ENCODE measurements at places on chromosomes 7 and 10.

GRCh38 chr7:141333459-141333858, 217.8 kb upstream of the AGK start:
- DNase-seq: no peak

- DNase-seq: no peak
These were observed 323.6 kb downstream of the GFRA1 start for GRCh38 chr10:115949282-115949844.

DNA sequence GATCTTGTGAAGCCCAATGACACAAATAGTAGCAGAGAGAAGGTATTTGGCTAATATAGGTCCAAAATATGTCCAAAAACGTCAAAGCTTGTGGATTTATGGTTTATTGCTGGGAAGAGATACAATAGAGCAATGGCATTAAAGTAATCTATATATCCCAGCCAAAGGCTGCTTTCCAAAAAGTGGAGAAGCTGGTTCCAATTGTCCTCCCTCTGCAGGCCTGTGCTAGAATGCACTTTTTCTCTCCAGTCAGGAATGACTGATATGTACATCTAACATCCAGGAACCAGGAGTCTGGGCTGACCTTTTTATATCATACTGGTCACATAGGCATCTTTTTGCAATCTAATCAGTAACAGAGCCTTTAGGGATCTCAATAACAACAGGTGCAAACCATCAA, 167.1 kb upstream of the FAM3C start:
- no peak for DNase-seq

- no peak for DNase-seq
These were observed 845.0 kb downstream of the CNTNAP2 start for GRCh38 chr7:146961617-146962016.

- no peak for DNase-seq
These were observed 3.1 kb downstream of the WDR91 start for GRCh38 chr7:135208102-135208793.

DNA sequence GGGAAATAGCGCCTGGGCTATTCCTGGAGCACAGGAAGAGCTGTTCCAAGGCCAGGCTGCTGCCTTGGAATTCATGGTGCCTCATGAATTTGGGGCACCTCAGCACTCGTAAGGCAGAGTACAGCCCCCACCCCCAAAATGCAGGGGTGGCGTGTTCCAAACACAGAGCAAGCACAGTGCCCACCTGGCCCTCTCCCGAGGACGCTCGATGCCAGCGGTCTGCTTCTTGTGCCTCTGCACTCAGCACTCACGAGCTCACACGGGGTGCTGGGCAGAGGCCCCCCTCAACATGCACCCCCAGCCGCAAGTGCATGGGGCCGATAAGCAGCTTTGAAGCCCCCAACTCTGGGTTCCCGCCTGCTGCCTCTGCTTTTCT, 60.1 kb downstream of the ZRANB1 start:
- no peak for DNase-seq

GRCh38 chr7:35261041-35261440, 7.1 kb upstream of the TBX20 start:
- no peak for DNase-seq

DNA sequence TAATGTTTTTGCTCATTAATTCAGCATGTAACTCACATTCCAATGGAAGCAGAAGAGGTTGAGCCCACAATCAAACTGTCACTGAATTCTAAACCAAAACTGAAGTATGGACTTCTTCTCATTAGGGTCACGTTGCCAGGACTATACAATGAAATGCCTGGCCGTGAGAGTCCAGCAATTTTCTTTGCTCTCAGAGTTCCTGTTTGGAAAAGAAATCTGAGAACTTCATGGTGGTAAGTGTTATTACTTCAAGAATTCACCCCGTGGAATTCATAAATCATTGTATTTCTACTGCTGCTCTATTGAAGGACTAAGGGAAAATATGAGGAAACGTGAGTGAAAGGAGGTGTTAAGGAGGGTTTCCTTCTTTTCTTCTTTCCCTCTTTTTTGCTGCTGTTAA, 441.8 kb upstream of the AKR1E2 start:
- DNase-seq: no peak

DNA sequence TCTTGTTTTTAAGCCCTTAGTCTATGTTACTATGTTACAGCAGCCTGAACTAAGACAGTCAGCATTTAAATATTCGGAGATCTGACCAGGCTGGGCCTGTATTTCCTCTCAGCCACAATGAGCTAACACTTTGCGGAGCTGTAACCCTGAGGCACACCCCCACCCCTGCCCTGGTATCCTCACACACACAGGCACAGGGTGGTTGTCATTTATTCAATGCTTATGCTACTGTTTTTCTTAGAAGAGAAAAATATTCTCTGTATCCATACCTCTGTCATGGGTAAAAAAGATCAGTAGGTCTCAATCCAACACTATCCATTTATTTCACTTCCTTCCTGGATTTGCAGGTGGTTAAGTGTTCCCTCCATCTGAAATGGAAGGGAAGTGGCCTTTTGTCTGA, 80.3 kb upstream of the TRIL start:
- no peak for DNase-seq

- DNase-seq: no peak
These were observed 950.0 kb upstream of the CELF2 start for GRCh38 chr10:10067644-10068043.

- peak; percentile 96 for DNase-seq
These were observed 10.0 kb upstream of the PCGF5 start for GRCh38 chr10:91210435-91210834.

DNA sequence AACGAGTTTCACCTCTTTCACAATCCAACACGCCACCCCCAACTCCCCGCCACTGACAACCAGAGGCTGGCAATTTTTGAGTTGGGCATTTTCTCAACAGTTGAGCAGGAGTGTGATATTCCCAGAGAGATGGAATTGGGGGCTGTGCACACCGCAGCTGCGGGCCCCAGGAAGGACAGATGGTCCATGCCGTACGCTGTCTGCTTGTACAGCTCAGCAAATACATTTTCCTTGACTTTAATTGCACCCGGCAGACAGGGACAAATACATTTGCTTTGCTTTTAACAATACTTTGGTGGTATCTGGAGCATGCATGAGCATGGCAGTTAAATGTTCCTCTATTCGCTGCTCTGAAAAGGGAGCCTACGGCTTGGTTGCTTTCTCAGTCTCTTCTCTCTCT, 354.2 kb upstream of the DPP6 start:
- no peak for DNase-seq

GRCh38 chr10:5413012-5413938, 918 bp downstream of the NET1 start:
- DNase-seq: no peak

GRCh38 chr10:93859049-93859655, 34.6 kb upstream of the SLC35G1 start:
- no peak for DNase-seq

- no peak for DNase-seq
These were observed 68.2 kb downstream of the DNAJB6 start for GRCh38 chr7:157404845-157405481.

GRCh38 chr7:157555944-157556641, 219.3 kb downstream of the DNAJB6 start:
- DNase-seq: no peak

DNA sequence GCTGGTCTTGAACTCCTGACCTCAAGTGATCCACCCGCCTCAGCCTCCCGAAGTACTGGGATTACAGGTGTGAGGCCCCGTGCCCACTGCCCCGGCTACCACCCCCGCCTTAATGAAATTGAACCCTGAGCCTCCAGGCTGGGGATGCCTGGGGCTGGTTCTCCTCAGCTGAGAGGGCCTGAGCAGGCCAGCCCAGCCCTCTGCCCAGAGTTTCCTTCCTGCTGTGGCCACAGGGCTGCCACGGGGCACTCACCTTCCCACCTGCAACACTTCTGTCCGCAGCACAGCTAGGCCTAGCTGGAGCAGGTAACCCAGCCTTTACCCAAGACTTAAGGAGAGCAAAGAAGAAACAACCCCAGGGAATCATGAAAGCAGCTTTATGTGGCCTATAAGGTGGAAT, 78.1 kb upstream of the ANLN start:
- no peak for DNase-seq

DNA sequence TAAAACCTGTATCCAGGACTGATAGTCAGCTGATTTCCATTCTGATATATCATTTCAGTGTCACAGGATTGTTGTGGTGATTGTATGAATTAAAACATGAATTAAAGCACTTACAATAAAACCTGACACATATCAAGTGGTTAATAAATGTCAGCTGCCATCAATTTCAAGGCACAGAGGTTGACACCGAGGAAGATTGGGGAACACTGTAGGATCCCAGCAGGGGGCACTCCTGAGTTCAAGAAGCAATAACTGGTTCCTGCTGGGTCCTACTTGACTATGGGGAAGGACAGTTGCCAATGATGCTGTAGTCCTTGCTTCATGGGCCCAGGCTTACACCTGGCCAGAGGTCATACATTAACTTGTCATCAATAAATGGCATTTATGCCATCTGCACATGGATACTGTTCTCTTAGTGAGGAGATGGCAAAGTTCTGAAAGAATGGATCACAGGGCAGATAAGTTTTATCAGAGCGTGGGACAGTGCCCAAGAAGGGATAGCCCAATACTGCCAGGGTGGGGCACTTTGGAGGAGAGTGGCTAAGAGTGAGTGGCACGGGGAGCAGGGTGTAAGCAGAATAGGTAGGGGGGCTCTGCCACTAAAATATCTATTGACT, 24.1 kb downstream of the FZD1 start:
- DNase-seq: peak; percentile 24

GRCh38 chr10:117409549-117410305, 34.5 kb upstream of the PDZD8 start:
- no peak for DNase-seq

GRCh38 chr10:58291538-58292174, 22.7 kb downstream of the CISD1 start:
- peak; percentile 7 for DNase-seq

- DNase-seq: no peak
These were observed 6.0 kb upstream of the HIPK2 start for GRCh38 chr7:139783647-139784385.

DNA sequence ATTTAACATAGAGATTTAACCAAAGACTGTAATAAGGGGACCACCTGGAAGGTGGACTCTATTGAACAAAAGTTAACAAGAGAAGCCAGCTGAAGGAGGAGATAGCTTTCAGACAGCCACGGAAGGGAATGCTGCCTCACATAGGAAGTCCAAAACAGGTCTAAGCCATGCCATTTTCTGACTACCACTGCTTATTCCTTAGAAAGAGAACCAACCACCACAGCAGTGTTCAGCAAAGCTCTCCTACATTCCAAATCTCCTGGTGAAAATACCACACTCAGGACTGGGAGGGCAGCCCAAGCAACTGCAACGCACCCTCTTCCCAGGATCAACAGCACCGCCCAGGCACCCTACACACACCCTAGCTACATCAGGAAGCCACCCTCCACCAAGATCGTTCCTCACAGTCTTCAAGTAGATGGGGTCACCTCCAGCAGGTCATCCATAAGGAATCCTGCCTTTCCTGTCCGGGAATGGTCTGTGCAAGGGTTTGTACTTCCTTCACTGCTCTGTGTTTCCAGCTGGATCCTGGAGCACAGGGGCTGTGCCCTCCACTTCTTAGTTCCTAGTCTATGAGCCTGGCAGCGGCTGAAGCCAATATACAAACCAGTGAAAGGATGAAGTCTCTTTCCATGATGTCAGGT, 2.5 kb downstream of the KIAA1549 start:
- no peak for DNase-seq

DNA sequence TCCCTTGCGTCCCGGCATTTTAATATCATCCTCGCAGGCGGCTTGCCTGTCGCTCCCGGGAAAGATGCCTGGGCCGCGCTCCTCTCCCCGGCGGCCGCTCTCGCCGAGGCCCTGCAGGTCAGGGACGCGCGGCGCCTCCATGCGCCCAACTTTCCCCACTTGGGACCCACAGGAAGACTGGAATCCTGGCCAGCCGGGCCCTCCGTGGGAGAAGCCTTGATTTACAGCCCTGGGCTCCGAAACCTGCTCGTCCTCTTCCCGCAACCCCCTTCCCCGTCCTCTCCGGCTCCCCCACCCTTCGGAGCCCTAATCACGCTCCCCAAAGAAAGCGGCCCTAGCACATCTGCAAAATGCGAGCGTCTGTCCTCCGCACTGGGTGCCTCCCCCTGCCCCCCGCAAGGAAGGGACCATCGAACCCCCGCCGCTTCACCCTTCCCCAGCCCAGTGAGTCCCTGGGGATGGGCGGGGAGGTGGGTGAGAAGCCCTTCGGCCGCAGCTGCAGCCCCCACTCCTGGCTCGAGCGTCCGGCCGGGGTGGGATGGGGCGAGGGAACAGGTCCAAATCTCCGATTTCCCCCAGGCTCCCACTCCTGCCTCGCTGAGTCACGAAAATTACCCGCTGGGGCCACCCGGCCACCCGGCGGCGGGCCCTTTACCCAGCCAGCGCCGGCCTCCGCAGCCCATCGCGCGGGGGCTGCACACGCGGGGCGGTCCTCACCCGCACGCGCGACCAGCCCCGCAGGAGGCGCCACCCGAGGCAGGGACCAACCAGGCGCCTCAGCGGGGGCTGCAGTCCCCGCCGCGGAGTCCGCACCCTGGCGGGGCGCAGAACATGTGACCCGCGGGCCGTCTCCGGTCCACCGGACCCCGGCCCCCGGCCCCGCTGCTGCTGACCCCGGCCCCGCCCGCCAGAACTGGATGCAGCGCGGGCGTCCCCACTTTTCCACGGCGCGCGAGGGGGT, 695 bp downstream of the HSPA12A start:
- no peak for DNase-seq

DNA sequence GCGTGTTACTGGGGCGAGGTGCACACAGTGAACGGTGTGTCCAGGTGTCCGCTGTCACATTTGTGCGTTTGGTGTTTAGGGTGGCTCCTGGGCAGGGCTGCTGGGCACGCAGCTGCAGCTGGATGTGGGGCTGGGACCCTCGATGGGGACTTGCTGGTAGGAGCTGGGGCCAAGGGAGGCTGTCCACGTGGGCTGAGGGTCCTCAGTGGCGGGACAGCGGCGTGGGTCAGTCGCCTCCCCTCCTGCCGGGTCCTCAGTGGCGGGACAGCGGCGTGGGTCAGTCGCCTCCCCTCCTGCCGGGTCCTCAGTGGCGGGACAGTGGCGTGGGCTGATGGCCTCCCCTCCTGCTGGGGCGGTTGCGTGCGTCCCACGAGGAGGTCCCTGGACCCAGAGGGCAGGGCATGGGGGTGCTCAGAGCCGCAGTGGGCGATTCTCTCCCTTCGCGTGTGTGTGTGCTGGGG, 68.5 kb downstream of the INPP5A start:
- DNase-seq: no peak

DNA sequence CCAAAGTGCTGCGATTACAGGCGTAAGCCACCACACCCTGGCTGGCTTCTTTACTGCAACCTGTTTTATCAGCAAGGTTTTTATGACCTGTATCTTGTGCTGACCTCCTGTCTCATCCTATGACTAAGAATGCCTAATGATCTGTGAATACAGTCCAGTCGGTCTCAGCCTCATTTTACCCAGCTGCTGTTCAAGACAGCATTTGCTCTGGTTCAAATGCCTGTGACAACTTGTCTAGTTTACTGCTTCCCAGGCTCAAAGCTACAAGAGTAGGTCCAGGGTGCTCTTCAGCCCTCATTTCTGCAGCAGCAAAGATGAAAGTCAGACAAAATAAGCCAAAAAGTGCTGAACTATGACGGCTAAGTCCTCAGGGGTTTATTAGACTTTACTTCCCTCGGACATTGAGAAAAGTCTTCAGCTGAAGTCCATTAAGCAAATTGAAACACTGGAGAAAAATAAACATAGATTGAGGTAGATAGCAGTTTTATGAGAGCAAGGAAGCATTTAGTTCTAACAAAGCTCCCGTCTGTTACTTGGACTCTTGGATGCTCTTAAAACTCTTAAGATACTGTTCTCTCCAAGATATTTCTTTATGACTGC, 12.5 kb upstream of the LYZL1 start:
- DNase-seq: no peak

- DNase-seq: no peak
These were observed 13.6 kb downstream of the IRF5 start for GRCh38 chr7:128951296-128951695.

Measured in NCI-H345 (cell line).